ENCODE measurements at places on chromosomes 1 and 21.

DNA sequence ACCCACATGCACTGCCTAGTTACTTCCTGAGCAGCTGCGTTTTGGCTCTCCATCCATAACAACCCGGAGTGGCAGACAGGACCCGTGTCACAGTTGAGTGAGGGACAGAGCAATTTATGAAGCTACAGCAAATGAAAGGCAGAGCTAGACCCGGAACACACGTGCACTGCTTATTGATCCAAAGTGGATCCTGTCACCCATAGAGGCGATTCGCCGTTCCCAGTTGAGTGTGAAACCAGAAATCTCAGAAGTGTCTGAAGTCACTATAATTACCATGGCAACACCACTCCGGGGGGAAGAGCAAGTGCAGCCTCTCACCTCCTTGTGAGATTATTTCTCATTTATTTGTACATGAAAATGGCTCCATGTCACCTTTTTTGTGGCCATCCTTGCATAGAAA lies 365.2 kb downstream of the DSCAM start:
- no peak for DNase-seq

- DNase-seq, result no peak
Measured at GRCh38 chr1:162072740-162073139, 3.2 kb downstream of the NOS1AP start.

DNA sequence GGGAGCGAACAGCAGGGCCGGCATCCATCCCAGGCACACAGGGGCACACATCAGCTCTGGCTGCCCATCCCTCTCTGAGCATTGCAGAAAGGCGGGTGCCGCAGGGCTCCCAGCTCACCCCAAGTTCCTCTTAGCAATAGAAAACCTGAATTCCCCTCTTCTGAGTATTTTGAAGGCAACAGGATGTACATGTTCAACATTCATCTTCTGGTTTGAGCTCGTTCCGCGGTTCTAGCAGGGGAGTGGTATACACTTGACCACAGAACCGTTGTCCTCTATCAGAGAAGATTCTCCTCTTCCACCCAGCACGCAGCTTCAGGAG lies 23.6 kb downstream of the ACTA1 start:
- DNase-seq, result no peak

- no peak for DNase-seq
Measured at GRCh38 chr21:45265721-45266517, 21.8 kb downstream of the POFUT2 start.

DNA sequence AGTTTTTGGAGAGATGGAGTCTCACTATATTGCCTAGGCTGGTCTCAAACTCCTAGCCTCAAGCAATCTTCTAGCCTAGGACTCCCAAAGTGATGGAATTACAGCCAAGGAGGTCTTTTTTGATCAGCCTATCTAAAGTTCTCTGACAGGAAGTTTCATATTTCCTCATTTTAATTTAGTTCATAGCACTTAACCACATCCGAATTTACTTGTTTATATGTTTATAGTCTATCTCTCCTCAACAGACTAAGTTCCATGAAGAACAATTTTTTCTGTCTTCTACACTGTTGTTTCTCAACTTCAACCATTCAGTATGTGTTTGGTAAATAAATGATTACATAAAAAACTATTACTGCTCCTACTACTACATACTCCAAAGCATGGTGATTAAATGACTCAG lies 47.9 kb downstream of the GON4L start:
- DNase-seq, result no peak
